ENCODE measurements at places on chromosomes 6 and 20.
A peak's percentile ranks its signal among the peaks of the same experiment; 100 is the strongest.

- DNase-seq, result no peak
These were observed 43.4 kb upstream of the SUPT3H start for GRCh38 chr6:45420909-45421708.

- no peak for DNase-seq
These were observed 236.5 kb downstream of the HACE1 start for GRCh38 chr6:104623052-104623690.

- DNase-seq, result peak; percentile 64
These were observed 7.4 kb upstream of the BPIFA3 start for GRCh38 chr20:33209789-33210188.

DNA sequence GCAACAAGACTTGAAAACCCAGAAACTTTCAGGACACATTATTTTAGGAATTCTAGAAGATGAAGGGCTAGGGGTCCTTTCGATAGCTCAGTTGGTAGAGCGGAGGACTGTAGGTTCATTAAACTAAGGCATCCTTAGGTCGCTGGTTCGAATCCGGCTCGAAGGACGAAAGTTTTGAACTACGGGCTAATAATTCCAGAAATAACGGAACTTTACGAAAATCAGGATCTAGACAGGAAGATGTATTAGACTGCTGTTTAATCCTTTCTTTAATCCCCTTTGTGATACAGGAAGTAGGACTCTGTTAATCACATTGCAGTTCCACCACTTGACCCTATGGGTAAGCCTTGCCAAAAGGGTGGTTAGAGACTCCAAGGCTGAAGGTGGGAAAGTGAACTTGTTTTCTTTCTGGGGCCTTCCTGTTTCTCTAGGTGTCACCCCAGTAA is 21.2 kb upstream of the ABT1 start:
- no peak for DNase-seq

- DNase-seq, result no peak
These were observed 9.8 kb downstream of the NEDD9 start for GRCh38 chr6:11222385-11223277.

- DNase-seq, result no peak
These were observed 9.6 kb downstream of the KCNS1 start for GRCh38 chr20:45091366-45091765.

GRCh38 chr6:163728442-163729126 is 314.1 kb downstream of the QKI start:
- DNase-seq, result no peak

DNA sequence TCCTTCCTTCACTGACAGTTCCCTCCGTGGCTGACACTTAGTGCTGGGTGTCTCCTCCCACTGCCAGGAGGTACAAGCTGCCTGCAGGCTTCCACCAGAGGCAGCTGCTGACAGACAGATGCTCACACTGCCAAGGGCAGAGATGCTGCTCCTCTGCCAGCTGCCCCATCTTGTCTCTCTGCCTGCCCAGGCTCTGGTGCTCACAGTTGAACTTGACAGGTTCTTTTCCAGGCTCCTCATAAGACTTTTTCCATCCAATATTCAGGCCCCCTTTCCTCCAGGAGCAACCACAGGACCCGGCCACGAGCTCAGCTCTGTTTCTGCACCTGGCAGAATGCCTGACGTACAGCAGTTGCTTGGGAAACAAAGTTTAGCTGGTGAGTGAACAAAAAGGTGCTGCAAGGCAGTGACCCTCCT is 79.8 kb downstream of the PSMB1 start:
- DNase-seq, result no peak

DNA sequence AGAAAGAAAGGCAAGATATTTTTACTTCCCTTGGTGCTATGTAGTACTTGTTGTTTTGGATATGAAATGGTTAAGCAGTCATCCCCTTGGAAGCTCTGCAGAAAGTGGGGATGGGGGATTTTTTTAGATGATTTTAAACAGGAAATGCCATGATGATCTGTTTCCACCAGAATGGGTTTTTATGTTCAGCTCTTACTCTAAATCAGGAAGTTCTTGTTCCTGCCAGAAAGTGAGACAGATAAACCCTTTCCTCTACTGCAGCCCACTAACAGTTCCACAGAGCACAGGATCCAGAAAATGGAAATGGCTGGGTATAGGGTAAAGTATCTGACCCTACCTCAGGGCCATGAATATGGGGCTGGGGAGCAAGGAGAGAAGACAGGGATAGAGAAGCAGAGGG is 32.1 kb upstream of the PPP1R3G start:
- DNase-seq, result peak; percentile 21

DNA sequence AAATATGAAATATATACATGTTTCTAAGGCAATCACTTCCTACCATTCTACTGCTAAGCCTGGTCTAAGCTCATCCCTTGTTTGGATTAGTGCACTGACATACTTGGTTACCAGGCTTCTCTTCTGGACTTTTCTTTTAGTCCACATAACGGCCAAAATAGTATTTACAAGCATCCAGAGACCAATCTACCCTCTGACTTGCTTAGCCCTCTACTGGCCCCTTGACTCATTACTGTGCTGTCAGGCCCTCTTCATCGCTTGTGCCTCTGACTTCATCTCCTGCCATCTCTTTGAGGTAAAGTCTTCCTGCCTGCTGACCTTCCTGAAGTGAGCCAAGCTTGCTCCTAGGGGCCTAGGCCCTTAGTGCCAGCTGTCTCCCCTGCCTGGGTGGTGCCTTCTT is 35.1 kb downstream of the TULP4 start:
- no peak for DNase-seq

DNA sequence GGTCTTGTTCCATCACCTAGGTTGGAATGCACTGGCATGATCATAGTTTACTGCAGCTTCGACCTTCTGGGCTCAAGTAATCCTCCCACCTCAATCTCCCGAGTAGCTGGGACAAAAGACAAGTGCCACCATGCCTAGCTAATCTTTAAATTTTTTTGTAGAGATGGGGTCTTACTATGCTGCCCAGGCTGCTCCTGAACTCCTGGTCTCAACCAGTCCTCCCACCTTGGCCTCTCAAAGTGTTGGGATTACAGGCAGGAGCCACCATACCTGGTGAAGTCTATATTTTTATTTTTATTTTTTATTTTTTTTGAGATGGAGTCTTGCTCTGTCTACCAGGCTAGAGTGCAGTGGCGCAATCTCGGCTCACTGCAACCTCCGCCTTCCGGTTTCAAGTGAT is 11.4 kb upstream of the PIM1 start:
- no peak for DNase-seq

GRCh38 chr6:102619585-102619984 is 1226.1 kb downstream of the GRIK2 start:
- DNase-seq, result peak; percentile 14

- DNase-seq, result no peak
These were observed 471.8 kb downstream of the COL12A1 start for GRCh38 chr6:74733830-74734620.

- DNase-seq, result no peak
These were observed 171.0 kb upstream of the PRND start for GRCh38 chr20:4550740-4551139.

Measured in MM.1S (cell line).